ENCODE measurements at places on chromosomes 2 and 18.

DNA sequence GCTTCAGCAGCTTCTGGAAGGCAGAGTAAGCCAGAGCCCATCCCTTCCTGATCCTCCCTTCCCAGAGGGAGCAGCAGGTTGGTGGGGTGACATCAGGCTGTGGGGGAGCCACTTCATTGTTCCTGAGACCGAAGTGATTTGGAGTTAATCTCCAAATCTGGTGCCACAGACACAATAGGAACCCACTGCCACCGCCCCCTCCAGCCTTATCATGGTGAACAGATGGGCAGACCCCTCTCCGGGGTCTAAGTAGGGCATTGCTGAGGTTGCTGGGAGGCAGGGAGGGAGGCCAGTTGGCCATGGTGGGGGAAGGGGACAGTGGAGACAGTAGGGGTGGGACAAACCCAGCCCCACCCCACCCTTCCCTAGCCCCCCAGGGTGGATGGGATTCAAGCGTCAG lies 25.6 kb upstream of the SLC35F6 start:
- no peak for DNase-seq

DNA sequence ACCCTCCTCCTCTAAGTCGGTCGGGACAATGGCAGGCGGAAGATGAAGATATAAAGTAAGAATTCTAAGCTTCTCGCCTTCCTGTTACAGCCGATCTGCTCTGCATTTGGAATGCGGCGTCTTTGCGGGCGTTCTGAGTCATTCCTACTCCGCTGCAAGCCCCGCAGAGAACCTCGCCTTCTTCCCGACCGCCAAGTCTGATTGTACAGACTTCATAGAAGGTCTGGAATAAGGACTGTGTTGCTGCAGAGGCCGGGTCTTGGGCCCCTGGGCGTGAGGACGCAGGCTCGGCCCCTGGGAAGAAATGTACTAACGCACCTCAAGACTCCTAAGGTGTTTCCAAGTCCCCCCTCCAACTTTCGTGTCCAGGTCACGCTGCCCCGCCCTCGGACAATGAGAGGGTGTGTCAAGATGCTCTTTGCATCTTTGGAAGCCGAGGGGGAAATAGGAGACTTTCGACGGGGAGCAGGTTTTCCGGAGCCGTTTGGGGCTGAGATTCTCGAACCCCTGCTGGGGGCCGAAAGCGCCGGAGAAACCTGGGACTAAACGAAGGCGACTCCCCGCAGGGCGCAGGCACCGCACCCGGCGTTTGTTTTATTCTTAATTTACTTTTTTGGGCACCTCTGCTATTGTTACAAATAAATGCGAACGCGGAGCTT lies 12.7 kb upstream of the PAX3 start:
- no peak for DNase-seq

GRCh38 chr2:212905640-212906201 lies 245.7 kb downstream of the IKZF2 start:
- no peak for DNase-seq

DNA sequence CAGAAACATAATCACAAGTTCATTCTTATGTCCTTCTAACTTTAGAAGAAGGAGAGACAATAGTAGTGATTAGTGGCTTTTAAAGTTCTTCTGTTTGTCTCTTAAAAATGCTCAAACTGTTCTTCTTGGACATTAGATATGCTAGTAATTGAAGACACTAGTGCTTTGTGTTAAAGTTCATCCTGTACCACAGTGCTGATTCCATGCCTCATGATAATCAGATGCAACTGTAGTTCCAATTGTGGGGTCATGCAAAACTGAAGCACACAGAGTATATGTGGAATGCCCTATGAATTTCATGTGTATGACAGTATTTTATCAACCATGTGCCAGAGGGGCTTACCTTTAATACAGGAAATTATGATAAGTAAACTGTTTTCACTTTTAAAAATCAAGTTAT lies 11.4 kb upstream of the KCNJ13 start:
- DNase-seq = no peak
